A549 (cell line): ENCODE measurements at places on chromosomes 7 and 10.

GRCh38 chr7:155189590-155189989, 108.1 kb upstream of the INSIG1 start:
- DNase-seq = no peak

- DNase-seq = no peak
Measured at GRCh38 chr7:98399462-98399861, 1.4 kb downstream of the BAIAP2L1 start.

GRCh38 chr10:60757420-60757895, 20.8 kb upstream of the CDK1 start:
- DNase-seq = peak; percentile 68

- DNase-seq = no peak
Measured at GRCh38 chr10:31033147-31033546, 1.5 kb upstream of the ZNF438 start.

DNA sequence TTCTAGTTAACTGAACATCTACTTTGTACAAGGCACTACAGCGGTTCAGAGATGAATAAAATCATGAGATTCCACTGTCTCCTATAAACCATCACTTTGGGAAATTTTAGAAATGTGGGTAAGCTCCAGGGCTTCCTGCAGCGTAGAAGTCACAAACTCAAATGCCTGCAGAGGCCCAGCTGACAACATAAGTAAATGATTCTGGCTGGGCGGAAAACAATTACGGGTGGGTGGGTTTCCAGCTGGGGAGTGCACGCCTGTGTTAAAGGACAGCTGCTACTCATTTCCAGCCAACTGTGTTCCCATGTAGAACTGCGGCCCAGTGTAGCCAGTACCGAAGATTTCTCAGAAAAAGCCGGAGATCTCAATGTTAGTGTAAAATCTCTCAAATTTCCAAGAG, 69.5 kb upstream of the ATRNL1 start:
- DNase-seq = no peak

GRCh38 chr7:140506788-140507464, 27.6 kb upstream of the MKRN1 start:
- DNase-seq = no peak

DNA sequence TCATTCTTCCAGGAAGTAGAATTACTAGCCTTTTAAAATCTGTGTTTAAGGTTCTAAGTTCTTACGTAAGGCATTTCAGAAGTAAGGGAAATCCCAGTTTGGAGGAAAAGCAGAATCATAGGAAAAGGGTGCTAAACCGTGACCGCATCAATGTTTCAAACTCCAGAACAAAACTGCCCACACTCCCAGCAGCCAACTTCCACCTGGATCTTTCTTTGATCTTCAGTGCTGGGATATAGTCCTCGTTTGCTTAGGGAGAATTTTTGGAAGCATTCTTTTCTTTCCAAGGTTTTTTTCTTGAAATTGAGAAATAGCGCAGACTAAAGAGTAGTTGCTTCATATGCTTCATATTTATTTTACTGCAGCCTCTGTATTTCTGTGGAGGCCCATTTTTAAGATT, 8.9 kb downstream of the PROSER2 start:
- no peak for DNase-seq

DNA sequence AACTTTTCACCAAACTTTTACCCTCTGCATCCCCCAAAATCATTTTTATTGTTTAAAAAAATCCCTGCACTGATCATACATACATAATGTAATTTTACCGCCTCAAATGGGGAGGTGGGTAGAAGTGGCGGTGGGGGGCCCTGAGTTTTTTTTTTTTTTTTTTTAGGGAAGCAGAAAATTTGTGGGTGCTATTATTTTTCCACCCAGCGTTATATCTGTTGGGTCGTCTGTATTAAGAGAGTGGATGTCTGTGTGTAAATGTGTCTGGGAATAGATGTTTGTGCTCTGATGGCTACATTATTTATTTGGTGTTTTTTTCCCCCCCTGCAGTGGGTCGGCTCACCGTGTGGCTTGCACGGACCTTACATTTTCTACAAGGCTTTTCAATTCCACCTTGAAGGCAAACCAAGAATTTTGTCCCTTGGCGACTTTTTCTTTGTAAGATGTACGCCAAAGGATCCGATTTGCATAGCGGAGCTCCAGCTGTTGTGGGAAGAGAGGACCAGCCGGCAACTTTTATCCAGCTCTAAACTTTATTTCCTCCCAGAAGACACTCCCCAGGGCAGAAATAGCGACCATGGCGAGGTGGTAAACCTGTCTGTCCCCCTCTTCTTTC, 438 bp downstream of the ARID5B start:
- DNase-seq = peak; percentile 31

- no peak for DNase-seq
Measured at GRCh38 chr7:205115-206010, 13.0 kb downstream of the FAM20C start.

DNA sequence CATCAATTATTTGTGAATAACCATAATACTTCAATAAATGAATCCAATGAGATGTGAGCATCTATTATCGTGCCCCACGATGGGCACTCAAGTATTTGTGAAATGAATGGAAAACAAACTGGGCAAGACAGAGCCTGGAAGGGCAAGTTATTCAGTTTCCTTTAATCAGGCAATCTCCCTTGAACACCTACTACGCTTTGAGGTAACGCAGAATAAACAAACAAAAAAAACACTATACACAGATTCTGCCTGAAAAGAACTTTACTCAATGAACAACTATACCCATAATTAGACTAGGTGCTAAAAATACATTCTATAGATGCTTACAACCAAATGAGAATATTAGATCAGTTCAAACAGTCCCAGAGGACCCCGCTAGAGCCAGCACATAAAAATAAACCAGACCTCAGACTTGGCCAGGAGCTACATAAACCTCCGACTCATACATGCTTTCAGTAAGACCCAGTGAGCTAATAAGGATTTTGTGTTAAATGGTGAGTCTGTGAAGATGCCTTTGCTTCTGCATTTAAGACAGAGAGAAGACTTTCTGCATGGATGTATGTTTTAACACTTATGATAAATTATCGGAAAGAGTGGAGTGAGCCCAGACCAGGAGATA, 121.3 kb downstream of the MPP7 start:
- no peak for DNase-seq

- no peak for DNase-seq
Measured at GRCh38 chr7:77413128-77413527, 3.0 kb downstream of the GSAP start.

- DNase-seq = no peak
Measured at GRCh38 chr7:23065974-23066373, 39.6 kb upstream of the KLHL7 start.

DNA sequence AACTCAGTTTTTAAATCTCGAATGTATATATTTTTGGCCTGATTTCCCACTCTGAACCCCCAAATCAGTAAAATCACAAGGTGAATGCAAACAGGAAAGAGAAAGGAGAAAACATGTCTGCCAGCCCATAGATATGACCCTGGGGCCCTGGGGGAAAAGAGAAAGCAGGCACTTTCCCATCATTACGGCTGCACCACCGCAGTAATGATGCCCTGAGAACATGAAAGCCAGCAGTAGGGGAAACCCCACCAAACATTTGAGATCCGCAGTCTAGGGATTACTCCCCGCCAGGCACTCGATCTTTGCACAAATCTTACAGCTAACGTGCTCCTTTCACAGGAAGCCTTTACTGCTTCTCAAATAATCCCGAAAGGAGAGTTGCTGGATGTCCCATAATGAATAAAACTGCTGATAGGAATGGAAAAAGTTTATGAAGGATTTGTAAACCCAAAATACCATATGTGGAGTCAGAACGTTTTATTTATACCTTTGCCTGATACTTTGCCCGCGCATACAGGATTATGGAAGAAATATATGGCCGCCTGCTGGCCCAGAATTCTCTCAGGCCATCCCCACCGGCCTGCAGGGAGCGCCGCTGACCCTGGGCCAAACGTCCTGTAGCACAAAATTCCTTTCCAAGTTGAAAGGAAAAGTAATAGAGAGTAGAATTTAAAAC, 180.0 kb upstream of the INHBA start:
- no peak for DNase-seq

DNA sequence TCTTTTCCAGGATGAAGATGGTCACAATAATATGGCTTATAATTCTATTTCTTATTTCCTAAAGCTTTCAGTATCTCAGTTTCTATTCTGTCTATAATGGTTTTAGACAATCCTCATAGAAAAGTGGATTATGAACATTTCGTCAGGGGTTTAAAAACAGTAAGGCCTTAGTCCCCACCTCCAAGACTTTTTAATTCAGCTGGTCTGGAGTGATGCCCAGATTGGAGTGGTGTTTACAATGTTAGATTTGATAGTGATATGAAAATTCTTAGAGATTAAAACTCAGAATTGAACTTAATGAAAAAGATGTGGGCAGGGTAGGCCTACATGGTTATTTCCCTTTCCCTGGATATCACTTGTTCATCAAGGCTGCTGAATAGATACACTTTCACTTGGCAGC, 1238.3 kb downstream of the SORCS3 start:
- DNase-seq = no peak

DNA sequence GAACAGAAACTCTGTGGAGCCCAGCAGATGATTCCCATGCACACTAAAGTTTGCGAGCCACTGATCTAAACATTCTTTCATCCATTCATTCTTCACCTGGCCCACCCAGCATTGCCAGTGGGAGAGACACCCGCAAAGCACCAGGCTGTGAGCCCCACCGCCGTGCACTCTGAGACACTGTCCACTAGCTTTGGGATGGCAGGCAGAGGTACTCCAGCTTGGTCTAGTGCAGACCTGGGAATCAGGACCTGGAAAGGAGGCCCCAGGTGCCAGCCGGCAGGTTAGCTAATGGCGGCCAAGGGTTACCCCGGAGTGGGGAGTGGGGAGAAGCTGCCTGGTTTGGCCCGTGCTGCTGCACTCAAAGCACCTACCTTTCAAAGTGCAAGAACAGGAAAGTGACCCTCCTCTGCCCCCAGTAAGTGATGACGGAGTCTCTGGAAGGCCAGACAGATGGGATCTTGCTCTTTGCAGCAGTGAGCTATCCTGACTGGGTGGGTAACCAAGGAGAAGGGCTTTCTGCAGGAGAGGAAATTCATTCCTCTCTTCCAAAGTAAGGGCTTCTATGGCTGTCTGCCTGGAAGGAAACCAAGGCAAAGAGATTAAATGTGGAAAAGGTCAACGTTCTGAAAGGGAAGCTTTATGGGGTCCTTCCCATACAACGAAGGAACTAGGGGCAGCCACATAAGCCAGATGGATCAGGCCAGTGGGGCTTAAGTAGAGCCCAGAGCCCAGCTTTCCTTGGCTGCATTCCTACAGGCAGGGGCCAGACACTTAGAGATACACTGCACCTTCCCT, 74.2 kb upstream of the LRRC4 start:
- DNase-seq = no peak

DNA sequence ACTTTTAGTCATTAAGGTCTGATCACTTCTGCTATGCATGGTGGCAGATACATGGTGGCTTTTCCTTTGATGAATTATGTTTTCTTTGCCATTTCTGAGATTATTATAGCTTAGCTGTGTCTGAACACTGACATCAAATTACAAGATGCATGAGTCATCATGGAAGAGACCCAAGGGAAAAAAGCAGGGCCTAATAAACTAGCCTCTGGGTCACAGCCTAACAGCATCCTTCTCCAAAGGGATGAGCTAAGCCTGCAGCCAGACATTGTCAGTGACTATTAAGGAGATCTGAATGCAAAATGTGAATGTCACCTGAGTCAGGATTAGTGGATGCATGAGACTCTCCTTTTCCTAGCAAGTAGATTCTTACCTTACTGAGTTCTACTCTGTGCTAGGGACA, 19.1 kb upstream of the OGDHL start:
- DNase-seq = no peak

DNA sequence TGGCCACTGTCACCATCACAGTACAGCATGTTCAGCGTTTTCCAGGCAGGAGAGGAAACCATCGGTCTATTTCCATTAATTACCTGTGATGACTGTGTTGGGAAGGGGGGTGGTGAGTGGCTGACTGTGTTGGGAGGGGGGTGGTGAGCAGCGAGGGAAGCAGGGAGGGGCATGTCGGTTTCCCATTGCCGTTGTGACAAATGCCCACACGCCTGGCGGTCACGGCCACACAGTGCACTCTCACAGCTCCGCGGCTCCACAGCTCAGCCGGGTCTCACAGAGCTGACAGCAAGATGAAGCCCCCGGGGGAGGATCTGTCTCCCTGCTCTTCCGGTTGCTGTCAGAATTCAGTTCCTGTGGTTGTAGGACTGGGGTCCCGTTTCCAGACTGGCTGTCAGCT, 39.0 kb downstream of the AP5Z1 start:
- DNase-seq = no peak

DNA sequence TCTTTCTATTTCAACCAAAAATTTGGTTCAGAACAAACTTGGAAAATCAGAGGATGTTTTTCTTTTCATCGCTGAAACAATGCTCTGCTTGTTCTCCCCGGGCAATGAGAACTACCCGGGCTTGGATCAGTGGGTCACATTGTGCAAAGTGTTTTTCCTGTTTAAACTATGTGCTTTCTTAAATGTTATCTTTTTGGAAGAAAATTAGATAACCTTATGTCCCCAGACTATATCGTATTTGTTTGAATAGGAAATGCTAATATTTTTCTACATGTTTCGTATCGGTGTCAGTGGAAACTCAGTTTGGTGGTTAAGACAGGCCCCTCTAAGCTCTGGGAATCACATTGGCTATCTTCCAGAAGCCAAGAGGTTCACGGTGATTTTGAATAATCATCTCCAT, 319.5 kb upstream of the NFE2L3 start:
- DNase-seq = no peak

DNA sequence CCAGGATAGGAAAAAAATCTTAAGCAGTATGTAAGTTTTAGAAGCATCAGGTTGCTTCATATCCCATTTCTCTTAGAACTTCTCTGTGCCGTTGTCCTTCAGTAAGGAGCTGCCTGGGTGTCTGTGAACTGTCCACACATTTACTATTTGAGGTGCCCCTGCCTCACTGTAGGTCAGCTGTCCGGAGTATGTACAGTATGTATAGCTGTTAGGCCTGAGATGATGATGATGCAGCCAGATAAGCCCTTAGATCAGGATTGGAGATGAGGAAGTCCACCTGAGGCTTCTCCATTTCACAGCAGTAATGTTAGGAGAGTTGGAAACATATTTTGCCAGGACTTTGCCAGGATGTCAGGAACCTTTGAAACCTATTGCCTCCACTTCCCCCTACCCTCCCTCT, 7.7 kb downstream of the NDUFB2 start:
- no peak for DNase-seq

DNA sequence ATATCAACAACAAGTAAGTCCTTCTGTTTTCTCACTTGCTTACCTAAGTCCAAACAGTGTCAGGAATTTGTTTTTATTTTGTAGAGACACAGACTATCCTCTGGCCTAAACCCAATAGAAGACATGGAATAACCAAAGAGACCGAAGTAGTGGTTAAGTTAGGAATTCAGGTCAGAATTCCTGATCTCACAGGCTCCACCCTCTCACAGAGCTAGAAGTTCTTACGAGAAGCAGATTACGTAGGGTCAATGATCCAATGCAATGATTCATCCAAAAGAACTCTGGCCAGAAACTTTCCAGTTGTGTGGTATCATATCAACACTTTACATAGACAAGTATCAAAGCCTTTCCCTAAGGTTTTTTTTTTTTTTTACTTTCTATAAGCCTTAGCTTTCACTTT, 73.8 kb downstream of the IQUB start:
- DNase-seq = no peak

DNA sequence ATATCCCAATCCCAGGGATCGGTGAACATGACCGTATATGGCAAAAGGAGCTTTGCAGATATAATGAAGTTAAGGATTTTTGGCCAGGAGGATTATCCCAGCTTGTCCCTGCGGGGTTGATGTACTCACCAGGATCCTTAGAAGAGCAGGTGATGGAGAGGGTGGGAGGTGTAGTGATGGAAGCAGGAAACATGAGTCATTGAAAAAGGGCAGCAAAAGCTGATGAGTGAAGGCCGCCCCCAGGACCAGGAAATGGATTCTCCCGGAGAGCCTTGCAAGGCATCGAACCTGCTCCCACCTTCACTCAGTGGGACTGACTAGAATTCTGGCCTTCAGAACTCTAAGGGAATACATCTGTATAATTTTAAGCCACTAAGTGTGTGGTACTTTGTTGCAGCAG, 5.2 kb upstream of the NUPR2 start:
- DNase-seq = no peak
